Activated B cell treated with CpG ODN at 0.5 μM for 24 hours (primary cell): ENCODE measurements at places on chromosomes 11 and 22. TPM values are rescaled to one million over a fixed set of nuclear protein-coding genes. Genes with fewer than 3 reads are reported as not detected.

GRCh38 chr11:69868006-69868810, 49.0 kb upstream of the FGF3 start:
- H3K36me3 ChIP-seq: no peaks in the 10 kb centered on the region
- peaks cover 14% of the 10 kb centered on the region for H3K27me3 ChIP-seq
- no peak overlapping the region for H3K4me3 ChIP-seq

Gene MIOX
- 0.15 and 0.22 TPM in 2 replicates for total RNA-seq

Gene LINC01488
- total RNA-seq: not detected in 2 replicates

DNA sequence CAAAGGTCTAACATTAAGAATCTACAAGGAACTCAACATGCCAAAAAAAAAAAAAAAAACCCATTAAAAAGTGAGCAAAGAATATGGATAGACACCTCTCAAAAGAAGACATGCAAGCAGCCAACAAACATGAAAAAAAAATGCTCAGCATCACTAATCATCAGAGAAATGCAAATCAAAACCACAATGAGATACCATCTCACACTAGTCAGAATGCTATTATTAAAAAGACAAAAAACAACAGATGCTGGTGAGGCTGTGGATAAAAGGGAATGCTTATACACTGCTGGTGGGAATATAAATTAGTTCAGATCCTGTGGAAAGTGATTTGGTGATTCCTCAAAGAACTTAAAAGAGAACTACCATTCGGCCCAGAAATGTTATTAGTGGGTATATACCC, 257.7 kb upstream of the PLET1 start:
- H3K36me3 ChIP-seq: no peaks in the 10 kb centered on the region
- H3K27ac ChIP-seq: no peak overlapping the region
- no peaks in the 10 kb centered on the region for H3K4me1 ChIP-seq
- no peak overlapping the region for H3K4me3 ChIP-seq

- H3K27me3 ChIP-seq: peaks cover 37% of the 10 kb centered on the region
- peaks cover 8% of the 10 kb centered on the region for H3K4me1 ChIP-seq
- H3K36me3 ChIP-seq: no peaks in the 10 kb centered on the region
- no peak overlapping the region for H3K27ac ChIP-seq
- DNase-seq: no peak
Observed at GRCh38 chr11:45895553-45896259, 10.3 kb downstream of the MAPK8IP1 start.

DNA sequence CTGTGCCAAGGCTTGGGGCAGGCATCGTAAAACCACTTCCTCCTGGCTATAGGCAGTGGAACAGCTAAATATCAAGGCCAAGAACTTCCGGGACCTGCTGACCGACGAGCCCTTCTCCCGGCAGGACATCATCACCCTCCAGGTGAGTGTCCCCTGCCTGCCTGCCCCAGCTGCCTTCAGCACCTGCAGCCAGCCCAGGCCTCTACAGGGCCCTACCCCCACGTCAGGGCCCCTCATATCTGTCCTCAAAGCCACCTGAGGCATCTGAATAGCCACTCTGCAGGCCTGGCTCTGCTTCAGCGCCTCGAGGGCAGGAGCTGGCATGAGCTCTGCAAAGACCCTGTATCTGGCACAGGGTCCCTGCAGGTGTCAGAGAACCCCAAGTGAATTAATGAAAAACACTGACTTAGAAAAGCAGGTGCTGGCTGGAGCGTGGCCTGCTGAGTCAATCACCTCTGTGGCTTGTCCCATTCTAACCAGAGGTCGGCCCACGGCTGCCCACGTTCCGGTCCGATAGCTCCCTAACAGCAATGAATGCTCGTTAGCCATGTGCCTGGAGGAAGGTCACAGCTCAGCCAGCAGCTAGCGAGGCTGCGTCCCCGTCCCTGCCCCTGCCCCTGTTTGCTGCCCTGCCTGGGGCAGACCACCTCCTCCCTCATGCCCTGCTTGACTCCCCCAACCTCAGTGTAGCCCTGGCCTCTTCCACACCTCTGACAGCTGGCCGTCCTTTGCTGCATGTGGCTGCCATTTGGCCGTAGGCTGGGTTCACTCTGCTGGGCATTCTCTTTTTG, 16.8 kb downstream of the PPIL2 start:
- no peak overlapping the region for H3K27ac ChIP-seq
- no peak for DNase-seq
- H3K4me3 ChIP-seq: no peak overlapping the region
- H3K36me3 ChIP-seq: peaks cover 55% of the 10 kb centered on the region

GRCh38 chr11:73320763-73321603, 12.9 kb downstream of the ARHGEF17 start:
- DNase-seq: no peak
- H3K4me3 ChIP-seq: no peak overlapping the region
- H3K4me1 ChIP-seq: peaks cover 26% of the 10 kb centered on the region
- peaks cover 2% of the 10 kb centered on the region for H3K27me3 ChIP-seq
